ENCODE measurements at places on chromosomes 13 and 19.

DNA sequence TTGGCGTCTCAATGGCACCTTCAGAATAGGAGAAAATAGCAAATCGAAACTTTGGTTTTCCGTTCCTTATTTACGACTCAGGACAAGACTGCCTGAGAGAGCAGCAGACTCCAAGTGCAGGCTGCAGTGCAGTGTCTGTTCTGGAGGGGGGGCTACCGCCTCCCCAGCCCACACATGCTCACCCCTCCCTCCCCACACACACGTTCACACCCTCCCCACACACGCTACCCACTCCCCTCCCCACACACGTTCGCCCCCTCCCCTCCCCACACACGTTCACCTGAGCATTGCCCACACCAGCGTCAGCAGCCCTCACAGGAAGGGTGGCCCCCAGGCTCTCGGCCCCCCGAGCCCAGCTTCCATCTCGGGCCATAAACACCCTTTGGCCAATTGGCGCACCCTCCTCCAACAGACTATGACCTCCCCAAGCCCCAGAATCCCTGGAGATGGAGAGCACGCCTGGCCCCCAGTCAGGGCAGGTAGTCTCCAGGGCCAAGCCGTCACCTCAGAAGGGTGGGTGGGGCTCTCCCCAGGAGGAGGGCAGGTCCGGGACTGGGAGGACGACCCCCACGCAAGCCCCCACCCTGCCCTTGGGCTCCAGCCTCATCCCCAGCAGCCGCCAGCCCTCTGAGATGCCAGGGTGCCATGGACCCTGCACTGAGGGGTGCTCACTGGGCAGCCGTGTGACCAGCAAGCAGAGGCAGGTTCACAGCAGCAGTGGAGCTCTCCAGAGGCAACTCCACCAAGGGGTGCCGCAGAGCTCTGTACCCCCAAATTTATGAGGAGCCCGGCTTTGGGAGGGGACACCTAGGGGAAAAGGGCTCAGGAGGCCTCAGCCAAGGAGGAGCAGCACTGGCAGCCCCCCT is 27.5 kb downstream of the RASA3 start:
- no peak for DNase-seq

DNA sequence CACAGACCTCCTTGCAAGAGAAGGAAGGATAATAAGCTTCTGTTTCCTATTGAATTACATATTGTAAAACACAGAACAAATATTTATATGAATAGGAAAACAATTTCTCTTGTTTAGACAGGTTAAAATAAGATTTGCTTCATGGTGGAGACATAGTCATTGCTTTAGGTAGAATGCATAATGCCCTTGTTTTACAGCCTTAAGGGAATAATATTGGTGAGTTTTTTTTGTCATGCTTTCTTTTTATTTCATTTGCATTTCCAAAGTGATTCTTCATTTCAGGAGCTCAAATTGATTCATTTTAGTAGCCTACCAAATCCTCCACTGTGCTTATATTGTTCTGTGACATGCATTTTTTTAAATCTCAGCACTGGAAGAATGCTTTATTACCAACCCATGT is 690.7 kb downstream of the OLFM4 start:
- no peak for DNase-seq

DNA sequence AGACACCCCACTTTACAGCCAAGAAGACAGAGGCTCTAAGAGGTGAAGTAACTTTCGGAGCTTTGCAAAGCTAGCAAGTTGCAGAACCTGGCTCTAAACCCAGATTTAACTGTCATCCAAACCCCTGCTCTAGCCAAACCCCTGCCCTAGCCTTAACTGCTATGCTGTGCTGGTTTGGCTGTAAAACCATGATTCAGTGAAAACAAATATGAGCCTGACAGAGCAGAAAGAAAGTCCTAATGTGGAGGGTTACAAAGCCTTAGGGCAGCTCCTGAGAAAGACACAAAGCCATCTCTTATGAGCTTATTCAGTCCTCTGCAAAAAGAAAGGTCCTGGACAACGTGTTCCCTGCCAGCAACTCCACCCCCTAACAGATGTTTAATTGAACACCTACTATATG is 172.8 kb downstream of the KATNAL1 start:
- no peak for DNase-seq

GRCh38 chr13:80359414-80359777 is 18.5 kb upstream of the SPRY2 start:
- no peak for DNase-seq

DNA sequence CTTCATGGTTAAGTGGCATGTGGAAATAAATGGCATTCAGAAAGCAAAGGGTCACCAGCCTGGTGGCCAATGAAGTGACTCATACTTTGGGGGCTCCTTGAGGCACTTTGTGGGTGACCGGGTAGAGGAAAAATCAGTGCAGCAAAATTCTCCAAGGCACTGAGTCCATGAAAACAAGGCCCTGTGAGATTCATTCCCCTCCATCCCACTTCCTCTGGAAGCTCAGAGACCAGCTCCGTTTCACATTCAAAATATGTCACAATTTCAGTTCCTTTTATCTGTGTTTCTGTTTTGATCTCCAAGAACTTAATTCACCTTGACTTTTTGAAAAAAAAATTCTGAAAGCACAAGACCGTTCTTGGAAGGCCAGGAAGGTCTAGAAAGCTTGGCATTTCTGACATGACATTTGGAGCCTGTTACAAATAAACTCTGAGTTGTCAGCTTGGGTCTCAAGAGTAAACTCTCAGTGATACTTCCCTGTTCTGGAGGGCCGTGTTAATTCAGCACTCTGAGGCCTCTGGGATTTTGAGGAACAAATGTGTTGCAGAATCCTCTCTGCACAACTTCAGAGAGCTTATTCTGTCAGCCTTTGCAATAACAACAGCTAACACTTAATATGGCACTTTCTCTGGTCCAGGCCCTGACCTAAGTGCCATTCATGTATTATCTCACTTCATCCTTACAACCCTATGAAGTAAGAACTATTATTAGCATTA is 6.8 kb downstream of the CYSLTR2 start:
- no peak for DNase-seq

GRCh38 chr13:23642110-23642509 is 71.9 kb downstream of the TNFRSF19 start:
- DNase-seq = no peak

GRCh38 chr13:52459668-52460067 is 4.4 kb downstream of the CKAP2 start:
- no peak for DNase-seq

DNA sequence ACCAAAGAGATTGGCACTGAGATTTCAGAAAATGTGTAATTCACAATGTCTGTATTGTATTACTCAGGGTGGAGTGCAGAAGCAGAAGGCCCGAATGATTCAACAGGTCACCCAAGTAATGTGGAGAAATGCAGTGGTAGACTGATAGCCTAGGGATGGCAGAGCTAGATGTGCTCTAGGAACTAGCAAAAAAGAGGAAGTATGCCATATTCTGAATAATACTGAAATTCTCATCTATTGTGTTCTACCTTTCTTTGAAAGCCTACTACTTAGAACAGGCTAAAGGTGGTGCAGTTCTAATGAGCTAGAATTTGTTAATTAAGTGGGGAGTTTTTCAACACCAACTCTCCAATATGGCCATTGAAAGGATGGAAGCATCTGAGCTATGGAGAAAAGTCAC is 1449.8 kb upstream of the MIR17HG start:
- DNase-seq = no peak
